ENCODE measurements at places on chromosomes 13 and 19.

GRCh38 chr19:56133858-56134653 is 7.0 kb upstream of the ZNF444 start:
- DNase-seq: no peak

DNA sequence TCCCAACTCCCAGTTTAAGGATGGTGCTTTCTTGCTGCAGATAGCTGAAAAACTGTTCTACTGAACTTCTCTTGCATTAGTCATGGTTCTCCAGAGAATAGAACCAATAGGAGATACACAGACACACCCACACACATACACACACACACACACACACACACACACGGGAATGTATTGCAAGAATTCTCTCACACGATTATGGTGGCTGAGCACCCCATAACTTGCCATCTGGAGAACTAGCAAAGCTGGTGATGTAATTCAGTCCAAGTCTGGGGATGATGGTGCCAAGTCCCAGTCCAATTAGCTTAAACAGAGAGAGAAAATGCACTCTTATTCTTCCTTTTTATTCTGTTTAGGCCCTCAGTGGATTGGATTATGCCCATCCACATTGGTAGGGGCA is 643.9 kb downstream of the DIAPH3 start:
- DNase-seq: no peak

GRCh38 chr19:12953138-12953798 is 3.8 kb downstream of the GADD45GIP1 start:
- DNase-seq: no peak

GRCh38 chr19:805600-806550 is 8.6 kb downstream of the PTBP1 start:
- DNase-seq: no peak

GRCh38 chr13:85148009-85148408 is 651.2 kb downstream of the SLITRK6 start:
- peak; percentile 95 for DNase-seq

GRCh38 chr13:81596224-81596753 is 1255.4 kb upstream of the SPRY2 start:
- no peak for DNase-seq

- DNase-seq: no peak
Measured at GRCh38 chr19:6970021-6970420, 51.2 kb downstream of the MBD3L2B start.

GRCh38 chr13:45299194-45299593 is 41.8 kb downstream of the TPT1 start:
- no peak for DNase-seq

DNA sequence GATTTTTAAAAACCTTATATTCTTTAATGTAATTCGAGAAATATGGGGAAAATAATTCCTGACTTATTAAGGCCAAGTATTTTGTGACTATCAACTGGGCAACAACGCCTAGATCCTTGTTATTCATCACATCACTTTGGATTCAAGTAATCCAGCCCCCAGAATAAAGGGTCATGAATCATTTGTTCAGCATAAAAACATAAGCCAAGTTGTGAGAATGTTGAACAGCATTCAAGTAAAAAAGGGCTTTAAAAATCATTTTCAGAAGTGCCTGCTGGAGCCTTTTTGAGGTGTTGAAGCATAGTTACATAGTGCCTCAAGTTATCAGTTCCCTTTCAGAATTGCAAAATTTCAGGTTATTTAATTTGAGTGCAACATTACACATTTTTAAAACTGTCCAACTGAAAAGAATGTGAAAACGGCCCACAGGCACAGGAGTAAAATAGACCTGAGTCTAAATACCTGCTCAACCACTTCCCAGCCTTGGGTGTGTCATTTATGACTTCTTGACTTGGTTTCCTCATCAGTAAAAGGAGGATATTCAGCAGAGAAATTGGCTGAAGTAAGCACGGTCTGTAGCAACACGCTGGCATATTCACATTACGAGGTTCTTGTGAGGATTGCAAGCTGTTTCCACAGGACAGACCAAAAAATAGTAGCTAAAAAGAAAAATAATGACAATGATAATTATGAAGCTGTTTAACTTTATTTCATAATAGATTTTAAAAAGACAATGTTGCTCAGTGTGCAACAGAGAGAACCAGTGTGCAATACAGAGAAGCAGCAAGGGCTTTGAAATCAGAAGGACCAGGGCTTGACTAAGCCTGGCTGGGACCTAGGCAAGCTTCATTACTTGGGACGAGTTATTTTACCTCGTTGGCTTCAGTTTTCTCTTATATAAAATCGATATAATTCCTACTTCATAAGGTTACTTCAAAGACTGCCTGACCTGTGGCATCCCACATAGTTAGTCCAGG is 56.6 kb downstream of the MBNL2 start:
- no peak for DNase-seq

- peak; percentile 95 for DNase-seq
Measured at GRCh38 chr19:35531291-35531690, 2.0 kb upstream of the GAPDHS start.

- DNase-seq: no peak
Measured at GRCh38 chr13:45590066-45590465, 25.5 kb downstream of the ERICH6B start.

DNA sequence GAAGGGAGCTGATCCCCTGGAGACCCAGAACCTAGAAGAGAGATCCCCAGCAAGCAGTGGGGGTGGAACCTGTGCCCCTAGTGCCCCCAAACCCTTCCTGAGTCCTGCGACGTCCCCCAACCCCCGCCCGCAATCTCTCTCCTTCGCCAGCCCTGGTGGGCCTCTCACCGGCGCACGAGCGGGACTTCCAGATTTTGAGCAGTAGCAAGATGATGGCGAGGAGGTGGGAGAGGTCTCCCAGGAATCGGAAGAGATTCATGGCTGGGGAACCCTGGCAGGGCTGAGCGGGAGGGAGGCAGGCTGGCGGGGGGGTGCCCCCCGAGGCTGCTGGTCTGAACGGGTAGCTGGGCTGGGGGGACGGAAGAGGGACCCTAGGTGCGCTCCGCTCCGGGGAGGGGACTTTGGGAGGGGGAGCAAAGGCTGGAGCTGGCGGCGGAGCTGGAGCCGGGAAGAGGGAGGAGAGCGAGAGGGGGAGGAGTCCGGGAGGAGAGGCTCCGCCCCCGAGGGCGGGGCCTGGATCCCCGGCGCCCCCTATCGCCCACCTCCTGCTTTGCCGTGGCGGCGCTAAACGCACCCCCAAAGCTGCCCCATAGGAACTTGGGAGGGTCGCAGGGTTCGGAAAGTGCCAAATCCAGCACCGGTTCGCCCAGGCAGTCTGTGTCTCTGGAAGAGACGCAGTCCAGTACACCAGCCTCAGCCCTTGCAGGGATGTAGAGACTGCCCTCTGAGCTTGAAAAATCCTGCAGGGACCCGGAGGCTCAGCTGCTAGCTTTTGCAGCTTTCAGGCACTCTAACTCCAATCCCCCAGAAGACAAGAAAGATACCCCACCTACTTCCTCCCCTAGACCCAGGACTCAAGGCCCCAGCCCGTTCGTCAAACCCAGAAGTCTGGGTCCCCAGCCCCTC is at the start of gene KDELR1:
Gene KDELR1 (minus strand): TSS at position 452 of the 906 bp plus-strand sequence. CDS start 193 bp downstream, at position 259.
- DNase-seq: peak; percentile 56

DNA sequence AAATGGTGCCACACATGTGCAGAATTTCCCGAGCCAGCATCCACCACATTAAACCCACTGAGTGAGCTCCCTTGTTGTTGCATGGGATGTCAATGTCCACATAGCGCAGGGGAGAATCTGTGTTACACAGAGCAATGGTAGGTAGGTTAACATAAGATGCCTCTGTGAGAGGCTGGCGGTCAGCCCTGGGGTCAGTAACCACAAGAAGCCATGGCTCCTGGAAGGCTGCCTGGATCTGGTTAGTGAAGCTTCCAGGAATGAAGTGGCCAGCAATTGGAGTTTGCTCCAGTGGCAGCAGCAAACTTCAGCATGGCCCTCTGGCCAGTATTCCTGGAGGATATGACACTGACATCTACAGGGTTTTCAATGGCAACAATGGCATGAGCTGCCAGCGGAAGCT is 37.0 kb upstream of the PCDH9 start:
- DNase-seq: no peak

- DNase-seq: peak; percentile 74
Measured at GRCh38 chr13:102033386-102033785, 368.5 kb downstream of the FGF14 start.

GRCh38 chr19:56566904-56567273 is 379 bp upstream of the ZNF470 start:
- peak; percentile 30 for DNase-seq

DNA sequence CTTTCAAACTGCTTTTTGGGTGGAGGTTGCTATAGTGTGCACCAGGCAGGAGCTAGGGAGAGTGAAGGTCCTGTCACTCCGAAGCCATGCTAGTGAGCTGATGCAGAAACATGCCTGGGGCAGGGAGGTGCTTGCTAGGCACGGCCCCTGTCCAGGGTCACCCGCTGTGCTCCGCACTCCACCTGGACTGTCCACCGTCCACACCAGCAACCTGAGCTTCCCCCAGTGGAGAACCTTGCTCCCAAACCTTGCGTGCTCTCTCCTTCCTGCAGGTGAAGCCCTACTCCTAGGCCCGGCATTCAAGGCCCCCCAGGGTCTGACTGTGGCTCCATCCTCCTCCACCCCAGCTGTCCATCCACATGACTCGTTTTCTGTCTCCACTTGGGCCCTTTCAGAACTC is 12.3 kb downstream of the SLC15A1 start:
- DNase-seq: no peak

GRCh38 chr13:83992566-83993358 is 110.5 kb upstream of the SLITRK1 start:
- DNase-seq: no peak

DNA sequence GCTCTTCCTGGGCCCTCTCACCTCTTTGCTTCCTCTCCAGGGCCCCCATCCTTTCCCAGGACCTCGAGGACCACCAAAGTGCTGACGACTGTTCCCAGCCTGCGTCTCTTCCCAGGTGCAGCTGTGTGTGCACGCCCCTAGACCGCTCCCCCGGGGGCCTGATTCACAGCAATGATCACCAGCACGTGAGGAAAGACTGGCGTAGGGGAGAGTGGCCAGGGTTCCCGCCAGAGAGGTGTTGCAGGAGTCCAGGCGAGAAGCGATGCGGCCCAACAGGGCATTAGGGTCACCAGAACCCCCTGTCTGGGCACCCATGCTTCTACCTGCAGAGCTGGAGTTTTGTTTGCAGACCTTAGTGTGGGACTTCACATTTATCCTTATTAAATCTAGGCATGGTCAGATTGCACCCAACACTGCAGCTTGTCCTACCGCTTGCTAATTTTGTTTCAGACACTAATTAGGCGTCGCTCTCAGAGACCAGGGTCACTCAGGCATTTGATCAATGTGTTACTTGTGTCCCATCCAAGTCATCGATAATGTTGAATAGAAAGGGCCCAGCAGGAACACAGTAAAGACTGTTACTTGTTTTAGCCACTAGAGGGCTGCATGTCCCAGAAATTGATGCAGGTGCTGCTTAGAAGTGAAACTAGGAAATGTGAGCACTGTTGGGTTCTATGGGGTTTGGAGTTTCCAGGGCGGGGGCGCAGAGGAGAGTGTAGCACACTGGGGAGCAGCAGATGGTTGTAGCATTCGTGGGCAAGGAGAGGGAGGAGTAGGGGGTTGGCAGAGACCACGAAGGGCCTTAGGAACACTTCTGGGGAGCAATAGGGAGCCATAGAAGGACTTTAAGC is 53.2 kb downstream of the CDADC1 start:
- peak; percentile 26 for DNase-seq

DNA sequence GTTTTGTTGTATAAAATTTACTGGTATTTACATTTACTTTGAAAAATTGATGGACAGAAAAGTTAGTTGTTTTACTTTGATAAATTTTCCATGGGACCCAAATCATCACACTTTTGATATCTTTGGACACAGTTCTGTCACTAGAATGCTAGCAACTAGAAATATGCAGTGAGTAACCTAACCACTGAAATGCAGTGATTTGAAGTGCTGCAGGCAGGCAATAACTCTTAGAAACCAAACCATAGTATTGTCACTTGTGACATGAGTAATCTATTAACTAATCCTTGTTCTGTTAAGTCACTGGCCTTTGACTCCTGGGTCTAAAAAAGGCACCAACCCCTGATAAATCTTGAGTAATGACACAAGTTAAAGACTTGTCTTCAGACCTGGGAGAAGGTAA is 620.0 kb upstream of the ATXN8OS start:
- DNase-seq: no peak

GRCh38 chr19:10915130-10916091 is 13.0 kb downstream of the YIPF2 start:
- no peak for DNase-seq

GRCh38 chr13:49814551-49815270 is 22.2 kb upstream of the KPNA3 start:
- no peak for DNase-seq

- peak; percentile 51 for DNase-seq
Measured at GRCh38 chr13:39976481-39976880, 321.0 kb downstream of the COG6 start.

DNA sequence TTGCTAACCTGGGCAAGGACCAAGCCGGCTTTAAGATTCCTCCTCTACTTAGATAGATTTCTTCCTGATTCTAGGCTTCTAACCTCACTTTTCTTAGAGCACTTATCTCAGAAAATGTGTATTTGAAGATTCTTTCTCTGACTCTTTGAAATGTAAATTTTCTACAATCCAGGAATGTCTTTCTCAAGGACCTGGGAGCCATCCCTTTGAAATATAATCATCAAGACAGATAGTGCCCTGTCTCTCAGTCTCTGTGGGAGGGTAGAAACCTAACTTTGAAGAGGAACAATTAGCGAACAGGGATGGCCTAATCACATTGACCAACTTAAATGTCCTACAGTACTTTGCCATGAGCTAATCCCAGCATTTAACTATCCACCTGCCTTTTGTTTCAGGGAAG is 1646.0 kb downstream of the PCDH9 start:
- DNase-seq: no peak

DNA sequence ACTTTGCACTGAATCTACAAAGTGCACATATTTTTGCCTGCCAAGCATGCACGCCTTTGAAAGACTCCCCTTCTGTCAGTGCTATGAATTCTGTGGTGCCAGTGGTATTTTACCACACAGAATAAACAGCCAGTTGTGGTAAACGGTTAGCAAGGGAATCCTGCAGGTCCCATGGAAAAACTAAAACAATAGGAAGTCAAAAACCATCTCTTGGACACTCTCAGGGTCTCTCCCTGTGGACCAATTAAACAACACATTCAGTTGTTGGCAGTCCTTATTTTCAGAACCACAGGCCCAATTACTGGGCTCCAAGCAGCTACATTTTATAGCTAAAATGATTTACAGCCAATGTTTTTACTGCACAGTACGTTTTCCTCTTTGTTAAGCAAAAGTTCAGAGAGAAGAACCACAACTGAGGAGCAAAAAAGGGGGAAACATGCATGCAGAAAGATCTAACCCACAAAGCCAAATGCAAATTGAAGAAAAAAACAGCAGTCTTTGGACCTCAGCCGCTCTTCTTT is 116.9 kb downstream of the KCTD12 start:
- no peak for DNase-seq

DNA sequence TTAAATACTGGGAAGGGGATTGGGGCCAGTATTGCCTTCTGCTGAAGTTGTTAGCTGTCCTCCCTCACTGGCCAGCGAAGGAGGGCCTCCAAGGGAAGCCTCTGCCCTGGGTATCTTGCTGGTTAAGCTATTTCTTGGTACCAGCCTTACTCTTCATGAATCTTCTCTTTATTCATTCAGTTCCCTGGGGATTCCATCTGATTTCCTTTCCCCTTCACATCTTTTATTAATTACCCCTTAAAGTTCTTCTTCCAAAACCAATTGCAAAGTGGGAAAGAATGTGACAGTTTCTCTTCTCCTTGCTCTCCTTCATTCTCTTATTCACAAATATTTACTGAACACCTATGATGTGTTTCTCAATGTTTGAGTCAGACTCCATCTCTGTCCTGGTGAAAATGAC is 36.7 kb upstream of the STK24 start:
- DNase-seq: no peak

All from NCI-H345 (cell line).